Activated B cell treated with CpG ODN at 0.5 μM for 24 hours (primary cell): ENCODE measurements at places on chromosomes 16 and 17. TPM values are rescaled to one million over a fixed set of nuclear protein-coding genes. Genes with fewer than 3 reads are reported as not detected.
A peak's percentile ranks its signal among the peaks of the same experiment; 100 is the strongest.

GRCh38 chr16:70399381-70399780 is 39.5 kb downstream of the ST3GAL2 start:
- H3K4me3 ChIP-seq, result no peak overlapping the region
- no peak for DNase-seq
- peaks cover 23% of the 10 kb centered on the region for H3K4me1 ChIP-seq
- H3K36me3 ChIP-seq, result peaks cover 29% of the 10 kb centered on the region

DNA sequence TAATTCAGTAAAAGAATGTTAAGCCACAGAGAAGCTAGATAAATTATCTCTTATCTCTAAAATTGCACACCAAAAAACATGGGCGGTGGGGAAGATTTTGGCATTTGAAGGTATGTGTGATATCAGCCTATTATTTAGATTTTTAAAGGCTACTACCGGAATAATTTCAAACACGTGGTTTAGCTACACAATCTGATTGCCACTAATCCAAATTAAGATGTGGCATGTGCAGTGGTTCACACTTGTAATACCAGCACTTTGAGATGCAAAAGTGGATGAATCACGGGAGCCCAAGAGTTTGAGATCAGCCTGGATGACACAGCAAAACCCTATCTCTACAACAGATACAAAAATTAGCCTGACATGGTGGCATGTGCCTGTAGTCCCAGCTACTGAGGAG is 584.5 kb downstream of the HS3ST4 start:
- H3K27ac ChIP-seq, result no peak overlapping the region
- no peak overlapping the region for H3K4me3 ChIP-seq
- H3K4me1 ChIP-seq, result no peaks in the 10 kb centered on the region

Gene NACA2
- total RNA-seq, result not detected in 2 replicates

- no peaks in the 10 kb centered on the region for H3K36me3 ChIP-seq
- no peak for DNase-seq
- H3K27ac ChIP-seq, result peak overlapping the region; percentile 68
Observed at GRCh38 chr17:28967221-28968135, 16.2 kb upstream of the PHF12 start.

DNA sequence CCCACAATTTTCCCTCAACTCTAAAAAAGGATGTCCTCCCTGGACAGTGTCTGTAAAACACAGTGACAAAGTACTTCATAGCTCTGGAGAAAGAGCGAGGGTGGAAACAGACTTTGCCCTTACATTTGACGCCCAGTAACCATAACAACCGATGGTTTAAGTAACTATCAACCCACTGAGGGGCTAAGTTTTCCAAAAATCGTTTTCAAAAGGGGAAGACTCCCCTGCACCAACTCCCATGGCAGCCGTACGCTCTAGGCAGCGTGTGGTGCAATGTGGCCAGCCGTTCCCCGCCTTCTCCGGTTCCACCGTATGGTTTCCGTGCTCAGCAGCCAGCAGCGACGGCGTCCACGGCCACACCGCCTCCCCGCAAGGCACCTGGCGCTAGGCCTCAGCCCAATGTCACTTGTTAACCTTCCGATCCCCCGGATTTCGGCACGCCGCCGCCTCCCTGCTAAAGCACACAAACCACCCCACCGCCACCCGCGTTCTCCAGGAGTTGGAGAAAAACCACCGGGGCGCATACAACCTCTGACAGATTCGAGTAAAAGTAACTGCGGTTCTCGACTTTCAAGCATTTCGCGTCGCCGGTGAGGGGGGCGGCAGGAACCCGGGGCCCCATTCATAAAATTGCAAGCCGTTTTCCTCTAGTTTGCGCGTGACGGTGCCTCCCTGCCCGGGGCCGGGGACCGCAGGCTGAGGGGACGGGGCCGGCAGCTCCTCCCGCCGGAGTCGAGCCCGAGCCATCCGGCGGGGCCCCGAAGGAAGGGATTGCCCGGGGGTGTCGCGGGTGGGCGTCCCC is 661 bp downstream of the TEX2 start:
- H3K4me1 ChIP-seq, result peaks cover 19% of the 10 kb centered on the region
- DNase-seq, result peak; percentile 43

Gene LYRM9
- total RNA-seq, result 7.2 and 7.5 TPM in 2 replicates

Gene COX6A2
- total RNA-seq, result not detected in 2 replicates

Gene JPH3
- total RNA-seq, result not detected in 2 replicates

DNA sequence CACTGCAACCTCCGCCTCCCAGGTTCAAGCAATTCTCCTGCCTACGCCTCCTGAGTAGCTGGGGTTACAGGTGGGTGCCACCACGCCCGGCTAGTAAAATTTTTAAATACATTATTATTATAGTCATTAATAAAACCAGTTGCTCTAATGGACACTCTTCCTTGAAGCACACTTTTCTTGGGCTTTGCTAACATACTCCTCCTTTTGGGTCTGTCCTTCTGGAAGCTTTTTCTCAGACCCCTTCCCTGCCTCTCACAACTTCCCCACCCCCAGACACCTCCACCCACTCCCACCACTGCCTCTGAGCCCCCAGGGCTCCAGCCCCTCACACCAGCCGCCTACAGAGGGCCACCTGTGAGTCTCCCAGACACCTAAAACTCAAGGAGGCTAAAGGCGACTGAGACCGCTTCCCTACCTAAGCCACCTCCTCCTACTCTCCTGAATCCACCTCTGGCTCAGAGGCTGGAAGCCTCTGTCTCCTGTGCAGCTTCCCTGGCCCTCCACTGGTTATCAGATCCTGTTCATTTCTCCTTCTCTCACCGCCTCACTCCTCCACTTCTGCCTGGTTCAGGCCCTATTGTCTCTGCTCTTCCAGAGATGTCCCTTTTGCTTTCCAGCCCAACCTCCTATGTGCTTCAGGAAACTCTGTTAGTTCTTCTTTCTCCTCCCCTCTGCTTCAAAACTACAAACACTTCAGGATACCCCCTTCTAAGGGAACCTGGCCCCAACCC is 2.1 kb upstream of the CUEDC1 start:
- no peaks in the 10 kb centered on the region for H3K36me3 ChIP-seq
- no peak overlapping the region for H3K27ac ChIP-seq
- H3K27me3 ChIP-seq, result peaks cover 65% of the 10 kb centered on the region
- H3K4me1 ChIP-seq, result peaks cover 24% of the 10 kb centered on the region

DNA sequence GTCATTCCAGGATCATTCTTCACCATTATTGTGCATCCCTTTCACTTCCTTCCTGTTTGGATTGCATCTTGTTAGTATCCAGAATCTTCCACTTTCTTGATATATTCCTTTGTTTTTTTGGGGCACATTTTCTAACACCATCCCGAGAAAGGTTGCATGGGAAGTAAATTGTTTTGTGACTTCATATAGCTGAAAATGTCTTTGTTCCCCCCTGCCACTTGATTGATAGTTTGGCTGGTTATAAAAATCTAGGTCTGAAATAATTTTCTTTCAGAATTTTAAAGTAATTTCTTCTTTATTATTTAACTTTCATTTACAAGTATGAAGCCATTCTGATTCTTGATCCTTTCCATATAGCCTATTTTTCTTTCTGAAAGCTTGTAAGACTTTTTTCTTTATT is 32.7 kb downstream of the GAN start:
- no peaks in the 10 kb centered on the region for H3K27me3 ChIP-seq
- peaks cover 24% of the 10 kb centered on the region for H3K36me3 ChIP-seq
- no peak overlapping the region for H3K27ac ChIP-seq
- no peak for DNase-seq
- H3K4me3 ChIP-seq, result no peak overlapping the region

- no peak overlapping the region for H3K4me3 ChIP-seq
- H3K27me3 ChIP-seq, result no peaks in the 10 kb centered on the region
- H3K27ac ChIP-seq, result no peak overlapping the region
- no peaks in the 10 kb centered on the region for H3K4me1 ChIP-seq
Observed at GRCh38 chr16:65071433-65072311, 50.2 kb downstream of the CDH11 start.

GRCh38 chr17:7831233-7831632 is 2.8 kb upstream of the KDM6B start:
- H3K36me3 ChIP-seq, result peaks cover 11% of the 10 kb centered on the region
- H3K27me3 ChIP-seq, result peaks cover 23% of the 10 kb centered on the region
- DNase-seq, result no peak
- H3K27ac ChIP-seq, result no peak overlapping the region
- no peak overlapping the region for H3K4me3 ChIP-seq
- peaks cover 17% of the 10 kb centered on the region for H3K4me1 ChIP-seq
